Activated T-cell treated with anti-CD3 and anti-CD28 coated beads for 24 hours (primary cell): ENCODE measurements at places on chromosomes 16 and 17.

DNA sequence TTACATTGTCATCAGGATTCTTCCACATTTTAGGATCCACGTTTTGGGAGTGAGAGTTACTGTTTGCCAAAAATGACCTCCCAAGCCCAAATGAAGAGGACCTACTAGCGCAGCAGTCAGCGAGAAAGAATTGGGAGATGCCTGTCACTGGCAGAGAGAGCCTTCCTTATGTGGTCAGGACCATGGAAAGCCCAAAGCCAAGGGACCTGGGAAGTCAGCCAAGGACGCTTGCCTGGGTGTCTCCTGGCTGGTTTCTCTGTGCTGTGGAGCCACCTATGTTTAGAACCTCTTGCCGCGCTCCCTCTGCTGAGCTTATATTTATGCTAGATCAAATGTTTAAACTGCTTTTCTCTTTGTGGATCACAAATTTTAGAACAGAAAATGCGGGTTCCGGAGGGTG is 24.9 kb upstream of the RHBDL3 start:
- no peak for DNase-seq

GRCh38 chr16:79697562-79698112 is 97.1 kb upstream of the MAF start:
- no peak for DNase-seq

DNA sequence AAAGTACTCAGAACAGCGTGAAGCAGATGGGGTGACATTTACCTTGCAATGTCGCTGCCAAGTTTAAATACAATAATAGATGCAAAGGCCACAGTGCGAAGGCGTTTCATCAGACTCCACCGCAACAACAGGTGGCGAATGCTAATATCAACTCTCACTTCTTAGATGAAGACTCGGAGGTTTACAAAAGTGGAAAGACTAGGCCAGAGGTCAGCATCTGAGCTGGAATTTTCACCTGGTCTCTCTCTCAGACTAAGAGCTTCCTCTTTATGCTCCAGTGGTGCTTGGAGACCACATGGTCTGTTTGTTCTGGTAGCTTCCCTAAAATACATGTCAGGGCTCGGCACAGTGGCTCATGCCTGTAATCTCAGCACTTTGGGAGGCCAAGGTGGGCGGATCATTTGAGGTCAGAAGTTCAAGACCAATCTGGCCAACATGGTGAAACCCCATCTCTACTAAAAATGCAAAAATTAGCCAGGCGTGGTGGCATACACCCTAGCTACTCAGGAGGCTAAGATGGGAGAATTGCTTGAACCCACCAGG is 169.1 kb downstream of the XYLT1 start:
- no peak for DNase-seq

GRCh38 chr16:69193855-69194254 is 6.9 kb downstream of the SNTB2 start:
- DNase-seq: no peak

GRCh38 chr17:67639555-67639954 is 78.2 kb upstream of the NOL11 start:
- DNase-seq: no peak
